Activated naive CD8-positive, alpha-beta T cell treated with anti-CD3 and anti-CD28 coated beads for 36 hours (primary cell): ENCODE measurements at places on chromosomes 6 and 20.

DNA sequence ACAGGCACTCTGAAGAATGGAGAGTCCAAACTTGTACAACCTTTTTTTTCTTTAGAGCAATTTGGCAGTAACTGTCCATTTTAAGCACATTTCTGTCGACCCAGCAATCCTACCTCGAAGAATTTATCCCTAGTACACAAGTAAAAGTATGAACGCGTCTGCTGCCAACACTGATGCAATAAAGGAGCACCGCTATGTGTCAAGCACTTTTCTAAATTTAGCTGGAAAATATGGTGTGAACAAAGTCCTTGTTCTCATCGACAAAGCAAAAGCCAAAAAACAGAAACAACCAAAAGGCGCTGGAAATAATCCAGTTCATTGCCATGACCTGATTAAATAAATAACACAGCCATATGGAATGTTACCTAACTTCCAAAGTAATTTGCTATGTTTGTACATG, 1.1 kb downstream of the DPM1 start:
- no peak for DNase-seq

- DNase-seq = no peak
These were observed 25.7 kb downstream of the CFAP61 start for GRCh38 chr20:20078041-20078440.

GRCh38 chr6:140857739-140858380, 1274.9 kb upstream of the GJE1 start:
- DNase-seq = no peak

DNA sequence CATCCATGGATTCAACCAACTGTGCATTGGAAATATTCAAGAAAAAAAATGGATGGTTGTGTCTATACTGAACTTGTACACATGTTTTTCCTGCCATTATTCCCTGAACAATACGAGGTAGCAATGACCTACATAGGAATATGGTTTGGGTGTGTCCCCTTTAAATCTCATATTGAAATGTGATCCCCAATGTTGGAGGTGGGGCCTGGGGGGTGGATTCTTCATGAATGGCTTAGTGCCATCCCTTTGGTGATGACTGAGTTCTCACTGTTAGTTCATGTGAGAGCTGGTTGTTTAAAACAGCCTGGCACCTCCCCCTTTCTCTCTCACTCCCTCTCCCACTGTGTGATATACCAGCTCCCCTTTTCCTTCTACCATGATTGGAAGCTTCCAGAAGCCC, 139.8 kb upstream of the BACH2 start:
- no peak for DNase-seq

DNA sequence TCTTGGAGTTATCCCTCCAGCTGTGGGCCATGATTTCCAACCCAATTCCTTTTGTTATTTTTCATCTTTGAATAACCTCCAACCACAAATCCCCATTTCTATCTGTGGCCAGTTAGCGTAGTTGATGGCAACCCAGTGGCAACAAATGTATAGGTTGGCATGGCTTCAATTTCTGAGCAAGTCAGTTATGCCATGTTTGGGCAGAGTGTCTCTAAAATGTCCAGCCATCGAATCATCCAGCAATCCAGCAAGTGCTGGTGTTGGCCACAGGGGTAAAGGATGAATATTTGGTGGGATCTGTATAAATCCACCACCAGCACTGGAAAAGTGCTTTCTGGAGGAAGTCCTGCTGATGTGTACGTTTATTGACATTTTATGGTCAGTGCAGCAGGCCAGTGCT, 233.3 kb downstream of the MYLK4 start:
- DNase-seq = no peak

DNA sequence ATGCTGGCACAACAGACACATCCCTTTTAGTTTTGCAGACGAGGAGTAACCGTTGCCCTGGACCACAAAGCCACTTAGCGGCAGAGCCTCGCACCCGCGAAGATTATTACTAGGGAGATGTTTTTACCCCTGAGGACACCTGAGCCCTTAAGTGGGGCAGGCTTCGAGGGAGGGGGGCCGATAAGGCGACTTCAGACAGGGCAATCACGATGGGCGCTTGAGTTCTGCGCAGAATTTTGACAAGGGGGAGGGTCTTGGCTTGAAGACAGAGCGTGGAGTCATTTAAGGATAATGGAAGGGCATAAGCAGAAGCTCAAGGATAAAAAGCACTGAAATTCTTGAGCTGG, 650 bp upstream of the TTK start:
- no peak for DNase-seq

- no peak for DNase-seq
These were observed 26.0 kb upstream of the PLAGL1 start for GRCh38 chr6:144033816-144034735.

GRCh38 chr20:63471981-63472831, at the start of gene KCNQ2:
TSS of gene KCNQ2 (minus strand) at chr20:63472655. CDS start at chr20:63472463, 192 bp downstream.
- DNase-seq = no peak
